ENCODE measurements at places on chromosomes 3 and 15. TPM values are rescaled to one million over a fixed set of nuclear protein-coding genes. Genes with fewer than 3 reads are reported as not detected.

- DNase-seq = no peak
Measured at GRCh38 chr3:3664935-3665334, 134.3 kb upstream of the LRRN1 start.

GRCh38 chr15:59150185-59150584 lies 45.2 kb downstream of the CCNB2 start:
- DNase-seq = no peak

- no peak for DNase-seq
Measured at GRCh38 chr3:53081318-53081717, 35.4 kb upstream of the SFMBT1 start.

DNA sequence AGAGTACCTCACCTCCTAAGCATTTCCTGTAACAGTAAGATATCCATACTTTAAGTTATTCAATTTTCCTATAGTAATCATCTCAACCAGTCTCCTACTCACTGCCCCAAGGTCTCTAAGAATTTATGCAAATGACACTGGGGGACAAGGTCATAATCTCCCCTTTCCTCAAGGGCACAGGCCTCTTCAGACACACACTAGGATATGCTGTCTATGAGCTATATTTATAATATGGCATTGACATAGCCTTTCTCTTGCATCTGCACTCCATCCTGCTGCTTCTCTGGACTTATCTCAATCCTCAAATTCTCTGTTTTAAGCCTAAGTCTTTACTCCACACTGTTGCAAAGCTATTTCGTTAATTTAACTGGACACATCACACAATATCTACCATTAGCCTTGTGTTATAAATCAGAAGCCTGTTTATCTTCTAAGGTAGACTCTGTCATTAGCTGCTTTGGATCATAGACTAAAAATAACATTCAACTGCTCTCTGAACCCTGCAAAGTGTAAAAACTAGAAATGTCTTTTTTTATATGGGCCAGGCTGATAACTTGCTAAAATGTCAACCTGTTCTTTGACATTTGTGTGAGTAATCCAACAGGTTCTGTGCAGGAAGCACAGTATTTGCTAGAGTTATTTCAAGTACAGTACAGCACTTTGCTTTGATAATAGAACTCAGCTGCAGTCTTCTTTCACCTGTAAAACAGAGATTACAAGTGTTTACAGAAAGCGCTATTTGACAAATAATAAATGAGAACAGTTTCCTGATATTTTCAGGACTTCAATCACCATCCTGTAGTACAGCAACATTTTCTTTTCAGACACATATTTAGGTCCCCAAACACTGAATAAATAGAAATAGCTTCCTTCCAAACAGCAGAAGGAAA lies 17.8 kb upstream of the SEC62 start:
- DNase-seq = no peak

DNA sequence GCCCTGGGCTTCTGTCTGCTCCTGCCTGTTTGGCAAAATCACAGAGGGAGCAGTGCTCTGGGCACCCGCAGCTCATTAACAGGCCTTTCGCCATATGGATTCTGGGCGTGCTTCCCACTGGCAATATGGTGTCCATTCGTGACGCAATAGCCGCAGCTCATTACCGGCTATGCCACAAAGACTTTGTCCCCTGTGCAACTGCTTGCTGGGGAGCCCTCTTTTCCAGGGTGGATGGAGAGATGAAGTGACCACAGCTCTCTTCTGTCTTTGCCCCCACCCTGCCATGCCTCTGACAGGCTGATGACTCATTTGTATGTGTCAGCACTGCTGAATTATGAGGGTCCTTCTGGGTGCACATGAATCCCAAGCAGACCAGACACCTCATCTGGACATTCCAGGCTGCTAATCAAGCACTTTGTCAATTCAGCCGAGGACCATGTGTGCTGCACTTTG lies 214.3 kb upstream of the FEZF2 start:
- no peak for DNase-seq

GRCh38 chr15:77010857-77011256 lies 15.9 kb downstream of the PSTPIP1 start:
- no peak for DNase-seq

GXYLT2 gene
- 0.23 TPM for total RNA-seq

- DNase-seq = no peak
Measured at GRCh38 chr15:70741677-70742293, 21.6 kb downstream of the UACA start.

Data from activated T-cell treated with anti-CD3 and anti-CD28 coated beads, Interleukin-2, amount 50 U/mL, for 72 hours (primary cell).